ENCODE measurements at places on chromosomes 5 and 9. TPM values are rescaled to one million over a fixed set of nuclear protein-coding genes. Genes with fewer than 3 reads are reported as not detected.

DNA sequence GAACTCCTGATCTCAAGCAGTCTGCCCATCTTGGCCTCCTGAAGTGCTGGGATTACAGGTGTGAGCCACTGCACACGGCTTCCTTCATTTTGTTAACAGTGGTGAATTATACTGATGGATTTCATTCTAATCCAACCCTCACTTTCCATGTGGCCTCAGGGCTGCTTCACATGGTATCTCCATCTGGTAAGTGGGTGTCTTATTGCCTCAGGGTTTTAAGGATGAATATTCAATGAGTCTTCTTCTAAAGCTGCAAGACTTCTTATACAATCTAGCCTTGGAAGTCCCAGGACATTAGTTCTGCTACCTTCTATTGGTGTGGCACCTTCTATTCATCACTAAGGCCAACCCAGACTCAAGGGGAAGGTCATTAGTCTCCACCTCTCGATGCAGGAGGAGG, 8.7 kb upstream of the RASEF start:
- H3K27ac ChIP-seq: no peak overlapping the region
- no peaks in the 10 kb centered on the region for H3K36me3 ChIP-seq
- H3K4me1 ChIP-seq: no peaks in the 10 kb centered on the region
- DNase-seq: no peak
- H3K4me3 ChIP-seq: no peak overlapping the region
- no peaks in the 10 kb centered on the region for H3K27me3 ChIP-seq

DNA sequence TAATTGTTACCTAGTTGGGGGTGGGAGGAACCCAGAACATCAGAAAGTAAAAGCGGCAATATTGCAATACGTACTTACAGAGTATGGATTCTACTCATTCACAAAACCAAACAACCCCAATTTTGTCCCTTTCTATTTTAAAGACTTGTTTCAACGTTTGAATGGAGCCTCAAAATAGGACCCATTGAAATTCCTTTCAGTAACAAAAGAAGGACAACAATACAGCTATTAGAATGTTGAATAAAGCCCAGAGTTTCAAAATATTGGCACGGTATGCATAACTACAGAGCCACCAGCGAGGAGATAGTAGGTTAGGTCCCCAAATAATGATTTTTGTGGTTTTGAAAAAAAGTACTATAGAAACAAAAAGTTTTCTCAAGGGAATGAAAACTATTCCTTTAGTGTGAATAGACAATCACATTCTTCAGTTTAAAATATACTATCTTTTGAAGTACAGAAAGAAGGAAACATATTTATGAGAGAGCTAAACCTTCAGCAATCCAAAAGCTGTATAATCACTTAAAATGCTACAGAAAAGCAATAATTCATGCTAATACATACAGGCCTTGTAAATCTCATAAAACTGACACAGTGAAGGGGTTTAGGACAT, 235.5 kb downstream of the RFX3 start:
- DNase-seq: no peak
- no peaks in the 10 kb centered on the region for H3K36me3 ChIP-seq
- H3K4me1 ChIP-seq: no peaks in the 10 kb centered on the region
- no peak overlapping the region for H3K27ac ChIP-seq
- H3K27me3 ChIP-seq: no peaks in the 10 kb centered on the region

DNA sequence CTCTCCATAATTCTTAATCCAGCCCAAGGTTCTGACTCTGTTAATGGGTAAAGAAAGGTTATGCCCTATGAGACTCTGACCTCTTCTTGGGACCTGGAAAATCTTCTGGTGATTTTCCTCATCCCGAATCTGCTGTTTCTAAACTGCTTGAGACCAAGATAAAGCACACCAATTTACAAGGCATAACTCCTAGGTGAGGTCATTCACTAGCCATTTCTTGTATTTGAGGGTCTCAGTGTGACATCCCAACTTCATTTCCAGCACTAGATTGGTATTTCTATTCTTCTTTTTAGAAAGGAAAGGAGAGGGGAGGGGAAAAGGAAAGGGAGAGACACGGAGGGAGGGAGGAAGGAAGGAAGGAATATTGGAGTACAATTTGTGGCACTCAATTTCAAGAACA, 51.6 kb downstream of the SLC1A1 start:
- H3K27ac ChIP-seq: no peak overlapping the region
- no peaks in the 10 kb centered on the region for H3K4me1 ChIP-seq
- DNase-seq: no peak
- no peak overlapping the region for H3K4me3 ChIP-seq
- H3K36me3 ChIP-seq: no peaks in the 10 kb centered on the region
- no peaks in the 10 kb centered on the region for H3K27me3 ChIP-seq

DNA sequence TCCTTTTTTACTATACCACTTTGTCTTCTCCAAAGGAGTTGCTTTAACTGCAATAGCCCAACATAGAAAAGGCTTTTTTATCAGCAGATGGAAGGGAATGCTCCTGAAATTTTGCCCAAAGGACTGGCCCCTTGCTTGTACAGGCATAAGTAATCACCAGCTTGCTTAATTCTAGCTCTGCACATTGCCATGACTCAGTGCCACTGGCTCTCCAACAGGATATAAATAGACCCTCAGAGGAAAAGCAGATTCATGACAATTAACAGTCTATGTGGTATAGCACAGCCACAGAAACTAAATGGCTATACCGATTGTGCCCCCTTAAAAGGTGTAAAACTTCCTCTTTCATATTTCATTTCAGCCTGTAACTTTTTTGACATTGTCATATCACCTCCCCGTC, 227.0 kb downstream of the ZNF608 start:
- no peak overlapping the region for H3K4me3 ChIP-seq
- no peaks in the 10 kb centered on the region for H3K4me1 ChIP-seq
- DNase-seq: no peak
- H3K27me3 ChIP-seq: no peaks in the 10 kb centered on the region
- no peak overlapping the region for H3K27ac ChIP-seq

Gene RASGRF2
- total RNA-seq: 0.05 TPM

Gene CLIC3
- 8.4 TPM for total RNA-seq

Gene PALM2AKAP2
- total RNA-seq: 0.34 TPM

GRCh38 chr9:75181750-75182149, 93.4 kb downstream of the OSTF1 start:
- no peaks in the 10 kb centered on the region for H3K27me3 ChIP-seq
- no peaks in the 10 kb centered on the region for H3K36me3 ChIP-seq
- H3K4me3 ChIP-seq: no peak overlapping the region
- H3K27ac ChIP-seq: no peak overlapping the region
- H3K4me1 ChIP-seq: peaks cover 14% of the 10 kb centered on the region
- DNase-seq: peak; percentile 48

GRCh38 chr5:111935009-111935408, 178.0 kb upstream of the NREP start:
- H3K4me1 ChIP-seq: no peaks in the 10 kb centered on the region
- no peaks in the 10 kb centered on the region for H3K36me3 ChIP-seq
- DNase-seq: no peak
- no peak overlapping the region for H3K27ac ChIP-seq

GRCh38 chr9:94892675-94893074, 166.2 kb downstream of the AOPEP start:
- H3K27ac ChIP-seq: no peak overlapping the region
- DNase-seq: no peak
- no peaks in the 10 kb centered on the region for H3K27me3 ChIP-seq
- H3K36me3 ChIP-seq: no peaks in the 10 kb centered on the region

- no peak overlapping the region for H3K27ac ChIP-seq
- DNase-seq: no peak
- H3K4me1 ChIP-seq: no peaks in the 10 kb centered on the region
- H3K36me3 ChIP-seq: no peaks in the 10 kb centered on the region
- H3K4me3 ChIP-seq: no peak overlapping the region
- no peaks in the 10 kb centered on the region for H3K27me3 ChIP-seq
Observed at GRCh38 chr5:12901696-12902095, 997.5 kb upstream of the CTNND2 start.

Gene CDH10
- not detected for total RNA-seq

GRCh38 chr5:9439531-9440292, 106.2 kb downstream of the SEMA5A start:
- no peaks in the 10 kb centered on the region for H3K27me3 ChIP-seq
- no peak overlapping the region for H3K27ac ChIP-seq
- no peak overlapping the region for H3K4me3 ChIP-seq
- H3K4me1 ChIP-seq: no peaks in the 10 kb centered on the region

DNA sequence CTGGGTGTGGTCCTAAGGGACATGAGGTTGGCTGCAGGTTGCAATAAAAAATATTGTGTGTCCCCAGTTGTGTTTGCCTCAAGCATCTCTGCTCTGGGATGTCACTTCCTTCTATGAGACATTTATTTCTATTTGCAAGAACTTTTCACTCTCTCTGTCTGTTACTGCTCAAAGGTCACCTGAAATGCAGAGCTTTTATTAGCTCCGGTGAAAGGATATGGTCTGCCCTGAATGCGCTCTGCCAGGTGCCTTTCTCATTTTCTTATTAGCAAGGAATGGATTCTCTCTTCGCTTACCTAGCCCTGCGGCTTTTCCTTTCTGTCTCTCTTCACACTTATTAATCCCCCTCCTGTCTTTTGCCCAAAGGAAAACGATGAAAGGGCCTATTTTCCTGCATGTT, 526.1 kb downstream of the TMEM38B start:
- no peaks in the 10 kb centered on the region for H3K27me3 ChIP-seq
- no peak overlapping the region for H3K4me3 ChIP-seq
- no peaks in the 10 kb centered on the region for H3K4me1 ChIP-seq
- no peak overlapping the region for H3K27ac ChIP-seq
- DNase-seq: no peak
- H3K36me3 ChIP-seq: no peaks in the 10 kb centered on the region

DNA sequence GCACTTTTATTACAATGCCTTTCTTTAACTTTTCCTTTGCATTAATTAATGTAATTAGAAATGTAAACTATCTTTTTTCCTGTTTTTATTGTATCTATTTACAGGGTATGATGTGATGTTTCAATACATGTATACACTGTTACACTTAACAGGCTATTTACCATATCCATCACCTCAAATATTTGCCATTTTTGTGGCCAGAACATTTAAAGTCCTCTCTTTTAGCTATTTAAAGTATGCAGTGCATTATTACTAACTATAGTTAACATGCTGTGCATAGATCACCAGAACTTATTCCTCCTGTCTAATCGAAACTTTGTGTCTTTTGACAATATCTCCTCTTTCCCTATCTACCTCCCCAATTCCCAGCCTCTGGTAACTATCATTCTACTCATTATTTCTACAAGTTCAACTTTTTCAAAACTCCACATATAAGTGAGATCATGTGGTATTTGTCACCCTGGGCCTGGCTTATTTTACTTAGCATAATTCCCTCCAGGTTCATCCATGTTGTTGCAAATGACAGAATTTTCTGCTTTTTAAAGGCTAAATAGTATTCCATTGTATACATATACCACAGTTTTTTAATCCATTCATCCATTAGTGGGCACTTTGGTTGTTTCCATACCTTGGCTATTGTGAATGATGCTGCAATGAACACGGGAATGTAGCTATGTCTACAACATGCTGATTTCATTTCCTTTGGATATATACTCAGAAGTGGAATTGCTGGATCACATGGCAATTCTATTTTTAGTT, 32.8 kb downstream of the OR2K2 start:
- DNase-seq: no peak
- no peak overlapping the region for H3K27ac ChIP-seq
- H3K36me3 ChIP-seq: no peaks in the 10 kb centered on the region
- H3K4me3 ChIP-seq: no peak overlapping the region
- H3K27me3 ChIP-seq: no peaks in the 10 kb centered on the region

DNA sequence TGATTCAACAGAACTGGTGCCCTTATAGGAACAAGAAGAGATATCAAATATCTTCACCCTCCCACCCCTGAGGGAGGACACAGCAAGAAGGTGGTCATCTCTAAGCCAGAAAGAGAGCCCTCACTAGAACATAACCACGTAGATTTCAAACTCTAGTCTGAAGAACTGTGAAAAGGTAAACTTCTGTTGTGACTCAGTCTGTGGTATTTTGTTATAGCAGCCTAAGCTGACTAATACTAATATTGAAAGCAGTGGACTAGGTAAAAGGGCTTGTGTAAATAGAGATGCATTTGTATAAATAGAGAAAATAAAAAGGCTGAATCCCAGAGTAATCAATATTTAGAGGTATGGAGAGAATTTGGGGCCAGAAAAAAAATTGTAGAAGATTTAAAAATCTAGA, 157.6 kb upstream of the CCNH start:
- no peak overlapping the region for H3K27ac ChIP-seq
- no peaks in the 10 kb centered on the region for H3K4me1 ChIP-seq
- no peak overlapping the region for H3K4me3 ChIP-seq
- DNase-seq: no peak
- no peaks in the 10 kb centered on the region for H3K36me3 ChIP-seq

Gene SLC34A1
- not detected for total RNA-seq

- H3K4me3 ChIP-seq: no peak overlapping the region
- peaks cover 29% of the 10 kb centered on the region for H3K4me1 ChIP-seq
- H3K36me3 ChIP-seq: no peaks in the 10 kb centered on the region
- H3K27ac ChIP-seq: no peak overlapping the region
- no peak for DNase-seq
- H3K27me3 ChIP-seq: no peaks in the 10 kb centered on the region
Observed at GRCh38 chr5:32222723-32223470, 48.8 kb upstream of the GOLPH3 start.

GRCh38 chr9:105278751-105279150, 34.3 kb downstream of the SLC44A1 start:
- no peaks in the 10 kb centered on the region for H3K4me1 ChIP-seq
- no peak for DNase-seq
- H3K27me3 ChIP-seq: no peaks in the 10 kb centered on the region

Gene KIF4B
- total RNA-seq: 0.12 TPM

Gene PCDHGA6
- total RNA-seq: 0.07 TPM

Gene PTGS1
- 3.5 TPM for total RNA-seq

DNA sequence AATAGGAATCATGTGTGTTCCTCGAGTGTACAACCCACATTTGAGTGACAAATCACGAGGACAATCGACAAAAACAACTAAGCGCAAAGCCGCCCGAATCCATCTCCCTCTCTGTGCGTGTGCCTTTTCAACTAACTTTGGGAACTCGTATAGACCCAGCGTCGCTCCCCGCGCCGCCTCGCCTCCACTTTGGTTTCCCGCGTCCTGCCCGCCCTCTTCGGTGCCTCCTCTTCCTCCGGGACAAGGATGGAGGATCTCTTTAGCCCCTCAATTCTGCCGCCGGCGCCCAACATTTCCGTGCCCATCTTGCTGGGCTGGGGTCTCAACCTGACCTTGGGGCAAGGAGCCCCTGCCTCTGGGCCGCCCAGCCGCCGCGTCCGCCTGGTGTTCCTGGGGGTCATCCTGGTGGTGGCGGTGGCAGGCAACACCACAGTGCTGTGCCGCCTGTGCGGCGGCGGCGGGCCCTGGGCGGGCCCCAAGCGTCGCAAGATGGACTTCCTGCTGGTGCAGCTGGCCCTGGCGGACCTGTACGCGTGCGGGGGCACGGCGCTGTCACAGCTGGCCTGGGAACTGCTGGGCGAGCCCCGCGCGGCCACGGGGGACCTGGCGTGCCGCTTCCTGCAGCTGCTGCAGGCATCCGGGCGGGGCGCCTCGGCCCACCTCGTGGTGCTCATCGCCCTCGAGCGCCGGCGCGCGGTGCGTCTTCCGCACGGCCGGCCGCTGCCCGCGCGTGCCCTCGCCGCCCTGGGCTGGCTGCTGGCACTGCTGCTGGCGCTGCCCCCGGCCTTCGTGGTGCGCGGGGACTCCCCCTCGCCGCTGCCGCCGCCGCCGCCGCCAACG, at the start of gene GPR150:
GPR150 (plus strand) TSS at position 58 of the 840 bp plus-strand sequence; CDS start at position 247, 189 bp downstream.
- no peaks in the 10 kb centered on the region for H3K4me1 ChIP-seq
- no peak for DNase-seq
- no peaks in the 10 kb centered on the region for H3K27me3 ChIP-seq

Gene GTF2H2
- total RNA-seq: 37.8 TPM
